Stimulated activated CD4-positive, alpha-beta T cell treated with anti-CD3 and anti-CD28 coated beads, TNF-alpha, amount 100 ng/mL, for 48 hours (primary cell): ENCODE measurements at places on chromosomes 12 and 14.

DNA sequence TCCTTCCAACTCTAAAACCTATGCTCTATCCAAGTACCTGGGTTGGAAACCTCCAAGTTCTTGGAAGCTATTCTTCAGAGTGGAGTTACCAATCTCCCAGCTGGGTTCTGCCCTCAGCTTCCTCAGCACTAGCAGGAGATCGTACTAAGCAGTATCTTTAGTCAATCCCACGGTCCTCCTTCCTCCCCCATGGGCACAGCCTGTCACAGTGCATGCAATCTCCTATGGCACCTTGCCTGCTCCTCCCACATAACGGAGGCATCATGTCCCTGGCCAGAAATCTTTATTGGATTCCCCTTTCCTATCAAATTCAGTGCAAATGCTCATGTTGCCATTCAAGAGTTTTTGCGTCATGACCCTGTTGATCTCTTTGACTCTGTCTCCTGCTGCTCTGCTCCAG lies 5.4 kb upstream of the LPAR5 start:
- DNase-seq = no peak

GRCh38 chr14:46951103-46951502 lies 299.5 kb upstream of the RPL10L start:
- DNase-seq = no peak

- DNase-seq = no peak
Observed at GRCh38 chr14:105153739-105154475, 14.7 kb downstream of the JAG2 start.

GRCh38 chr12:43066471-43066870 lies 476.9 kb upstream of the PRICKLE1 start:
- no peak for DNase-seq

DNA sequence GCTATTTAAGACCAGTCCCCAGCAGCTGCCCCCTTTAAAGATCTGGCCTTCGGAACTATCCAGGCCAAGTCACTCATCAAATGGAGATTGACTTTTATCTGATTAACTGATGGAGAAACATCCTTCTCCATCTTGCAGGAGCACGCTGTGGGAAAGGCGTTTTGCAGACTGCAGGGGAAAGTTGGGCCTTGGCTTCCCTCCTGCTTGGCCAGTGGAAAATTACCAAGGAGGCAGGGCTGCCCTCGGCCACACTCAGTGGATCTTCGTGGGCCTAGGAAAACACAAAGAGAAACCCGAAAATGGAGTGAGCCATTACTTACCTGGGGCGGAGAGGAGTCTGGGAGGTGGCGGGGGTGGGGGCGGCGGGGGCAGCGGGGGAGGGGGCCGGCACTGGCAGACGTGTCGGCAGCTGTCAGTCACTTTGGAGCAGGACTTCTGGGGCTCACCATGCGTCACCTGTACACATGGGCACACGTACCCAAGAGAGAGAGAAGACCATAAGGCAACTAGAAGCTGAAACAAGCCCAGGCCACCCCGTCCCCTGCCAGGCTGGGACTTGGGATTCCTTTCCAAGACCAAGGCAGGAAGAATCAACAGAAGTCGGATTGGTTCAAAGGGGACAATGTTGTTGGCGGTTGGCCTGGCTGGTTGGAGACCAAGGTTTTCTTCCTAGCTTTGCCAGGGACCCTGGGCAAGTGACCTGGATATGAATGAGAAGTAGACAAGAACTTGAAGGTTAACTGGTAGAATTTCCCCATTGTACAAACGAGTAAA lies 9.2 kb downstream of the PRIMA1 start:
- no peak for DNase-seq

DNA sequence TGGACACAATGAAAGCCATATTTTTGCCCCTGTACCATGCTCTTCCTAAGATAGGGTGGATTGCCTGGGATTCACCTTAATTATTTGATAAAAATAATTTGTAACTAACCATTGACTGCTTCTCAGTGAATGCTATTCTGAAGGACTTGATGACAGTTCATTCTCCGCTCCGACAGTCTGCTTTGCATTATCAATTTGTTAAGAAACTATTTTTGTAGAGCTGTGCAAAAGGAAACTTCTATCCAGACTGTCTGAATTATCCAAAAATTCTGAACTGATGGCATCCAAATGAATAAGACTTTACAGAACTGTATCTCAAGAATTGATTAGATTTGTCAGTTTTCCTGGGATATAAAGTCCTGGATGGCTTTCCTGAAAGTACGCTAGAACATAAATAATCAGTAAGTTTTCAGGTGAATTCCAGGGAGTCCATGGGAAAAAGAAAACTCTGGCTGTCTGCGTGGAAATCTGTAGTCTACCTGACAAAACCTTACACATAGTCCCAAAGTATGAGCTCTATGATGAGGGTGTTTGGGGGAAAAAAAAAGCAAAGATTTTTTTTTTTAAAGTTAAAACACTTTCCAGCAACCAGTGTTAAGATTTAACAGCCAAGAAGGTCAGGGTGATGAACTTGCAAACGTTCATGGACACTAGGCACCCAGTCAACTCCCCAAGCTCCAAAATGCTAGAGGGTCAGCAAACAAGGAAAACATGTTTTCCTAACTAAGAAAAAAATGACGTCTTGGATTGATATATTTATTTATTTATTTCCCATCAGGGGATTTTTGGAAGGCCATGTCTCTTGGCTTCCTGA lies 291.1 kb upstream of the TBX3 start:
- DNase-seq = no peak

GRCh38 chr14:96246539-96246847 lies 9.5 kb upstream of the BDKRB1 start:
- DNase-seq = no peak
